Fibroblast of upper back skin (primary cell): ENCODE measurements at places on chromosomes 2 and 18.

DNA sequence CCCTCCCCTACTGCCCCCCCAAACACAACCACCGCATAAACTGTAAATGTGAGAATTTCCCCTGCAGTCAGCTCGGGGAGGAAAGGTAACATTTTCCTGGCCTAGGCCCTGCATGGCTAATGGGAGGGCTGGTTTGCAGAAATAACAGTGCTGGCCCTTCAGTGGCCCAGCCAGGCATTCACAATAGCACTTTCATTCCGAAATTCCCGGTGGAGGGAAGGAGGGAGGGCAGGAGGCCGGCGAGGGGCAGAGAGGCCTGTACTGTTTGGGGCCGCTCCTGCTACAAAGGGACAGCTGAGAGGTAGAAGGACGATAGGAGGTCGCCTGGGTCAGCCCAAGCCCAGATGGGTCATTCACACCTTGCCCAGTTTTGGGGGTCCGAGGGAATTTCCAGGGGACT is 11.3 kb downstream of the CYP26B1 start:
- DNase-seq, result no peak

GRCh38 chr2:37776487-37776886 is 105.0 kb upstream of the CDC42EP3 start:
- DNase-seq, result peak; percentile 94

- no peak for DNase-seq
These were observed 37.1 kb downstream of the B4GALT6 start for GRCh38 chr18:31647127-31647753.

GRCh38 chr18:77091366-77091765 is 41.2 kb downstream of the MBP start:
- no peak for DNase-seq

- DNase-seq, result peak; percentile 20
These were observed 245.5 kb upstream of the KCNJ3 start for GRCh38 chr2:154452906-154453493.

DNA sequence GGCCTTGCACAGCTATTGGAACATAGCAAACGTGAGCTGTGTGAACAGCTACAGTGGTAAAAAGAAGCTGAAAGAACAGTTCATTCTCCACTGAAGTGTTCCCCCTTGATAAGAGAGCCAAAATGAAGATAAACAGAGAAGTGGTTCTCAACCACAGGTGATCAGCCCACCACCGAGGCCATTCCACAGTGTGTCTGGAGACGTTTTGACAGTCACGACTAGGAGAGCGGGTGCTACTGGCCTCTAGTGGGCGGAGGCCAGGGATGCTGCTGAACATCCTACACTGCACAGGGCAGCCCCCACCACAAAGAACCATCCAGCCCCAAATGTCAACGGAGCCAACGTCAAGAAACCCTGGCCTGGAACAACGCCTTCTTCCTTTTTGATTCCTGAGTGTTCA is 38.4 kb downstream of the ADCY3 start:
- DNase-seq, result no peak

DNA sequence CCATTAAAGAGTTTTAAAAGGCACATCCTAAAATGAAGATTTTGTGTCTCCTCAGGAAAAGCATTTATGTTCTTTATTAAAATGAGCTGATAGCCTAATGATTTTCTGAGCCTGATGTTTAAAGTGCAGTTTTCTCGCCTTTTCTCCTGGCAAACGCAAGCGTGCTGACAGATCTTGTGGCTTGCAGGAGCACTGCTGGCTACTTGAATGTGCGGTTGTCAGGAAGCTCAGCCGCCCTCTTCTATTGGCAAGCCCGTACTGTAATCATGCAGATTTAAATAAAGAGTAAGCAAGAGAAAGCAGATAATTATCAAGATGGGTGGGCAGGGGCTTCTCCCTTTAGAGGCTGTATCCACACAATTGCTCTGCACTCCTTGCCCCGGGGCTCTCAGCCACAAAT is 139.5 kb upstream of the SPHKAP start:
- no peak for DNase-seq

GRCh38 chr2:224175538-224175937 is 136.5 kb upstream of the SERPINE2 start:
- no peak for DNase-seq

DNA sequence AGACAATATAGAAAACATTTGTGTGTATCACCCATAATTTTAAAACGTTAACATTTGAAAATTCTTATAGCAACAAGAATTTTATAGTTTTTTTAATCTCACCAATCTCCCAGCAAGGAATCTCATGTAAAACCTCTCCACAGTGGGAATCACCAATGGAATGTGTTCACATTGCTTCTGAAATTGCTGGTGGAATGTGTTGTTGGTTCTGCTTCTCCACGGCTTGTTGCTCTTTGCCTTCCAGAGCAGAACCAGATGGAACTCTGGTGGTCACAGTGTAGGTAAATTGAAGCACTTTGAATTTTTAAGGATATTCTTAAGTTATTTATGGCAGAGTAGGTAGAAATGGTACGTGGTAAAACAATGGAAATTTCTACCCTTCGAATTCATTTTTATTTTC is 35.1 kb downstream of the DCAF17 start:
- DNase-seq, result peak; percentile 28

GRCh38 chr18:9321017-9321452 is 13.5 kb upstream of the TWSG1 start:
- peak; percentile 85 for DNase-seq

- no peak for DNase-seq
These were observed 26.3 kb downstream of the TUBB6 start for GRCh38 chr18:12334366-12334808.

DNA sequence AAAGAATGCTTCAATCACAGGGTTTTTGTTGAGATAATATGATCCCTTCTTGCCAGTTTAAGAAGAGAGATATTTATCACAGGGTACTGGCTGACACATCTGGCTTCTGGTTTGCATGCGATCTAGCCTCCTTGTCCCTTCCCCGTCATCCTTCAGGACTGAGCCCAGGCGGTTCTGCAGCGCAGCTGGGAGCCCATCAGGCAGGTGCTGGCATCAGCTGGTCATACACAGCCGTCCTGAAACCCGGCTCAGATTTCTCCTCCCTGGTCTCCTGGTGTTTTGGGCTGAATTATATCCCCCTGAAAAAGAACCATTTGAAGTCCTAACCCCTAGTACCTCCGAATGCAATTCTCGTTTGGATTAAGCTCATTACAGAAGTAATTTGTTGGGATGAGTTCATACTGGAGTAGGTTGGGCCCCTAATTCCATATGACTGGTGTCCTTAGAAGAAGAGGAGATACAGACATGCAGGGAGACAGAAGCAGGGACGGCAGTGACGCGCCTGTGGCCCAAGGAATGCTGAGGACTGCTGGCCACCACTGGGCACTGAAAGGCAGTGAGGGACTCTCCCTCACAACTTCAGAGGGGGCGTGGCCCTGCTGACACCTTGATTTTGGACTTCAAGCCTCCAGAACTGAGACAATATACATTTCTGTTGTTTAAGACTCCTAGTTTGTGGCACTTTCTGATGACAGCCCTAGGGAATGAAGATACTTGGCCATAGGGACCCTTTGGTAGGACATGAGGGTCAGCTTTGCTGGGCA is 83.9 kb upstream of the ODC1 start:
- no peak for DNase-seq

GRCh38 chr2:65129286-65129825 is 550 bp downstream of the RAB1A start:
- no peak for DNase-seq

- peak; percentile 51 for DNase-seq
These were observed 171.8 kb downstream of the UBR3 start for GRCh38 chr2:169999054-169999453.

DNA sequence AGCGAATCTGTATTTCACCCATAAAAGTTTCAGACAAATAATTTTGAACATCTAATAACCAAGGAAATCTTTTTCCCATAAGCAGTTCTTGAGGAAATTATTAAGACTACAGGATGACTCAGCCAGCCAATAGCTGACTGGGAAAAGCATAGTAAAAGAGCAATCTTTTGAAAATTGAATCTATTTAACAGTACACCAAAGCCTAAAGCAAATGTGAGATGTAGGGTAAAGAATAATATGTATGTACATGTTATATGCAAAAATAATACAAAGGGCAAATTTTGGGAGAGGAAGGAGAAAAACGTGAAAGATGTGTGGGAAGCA is 12.6 kb upstream of the KDSR start:
- no peak for DNase-seq

DNA sequence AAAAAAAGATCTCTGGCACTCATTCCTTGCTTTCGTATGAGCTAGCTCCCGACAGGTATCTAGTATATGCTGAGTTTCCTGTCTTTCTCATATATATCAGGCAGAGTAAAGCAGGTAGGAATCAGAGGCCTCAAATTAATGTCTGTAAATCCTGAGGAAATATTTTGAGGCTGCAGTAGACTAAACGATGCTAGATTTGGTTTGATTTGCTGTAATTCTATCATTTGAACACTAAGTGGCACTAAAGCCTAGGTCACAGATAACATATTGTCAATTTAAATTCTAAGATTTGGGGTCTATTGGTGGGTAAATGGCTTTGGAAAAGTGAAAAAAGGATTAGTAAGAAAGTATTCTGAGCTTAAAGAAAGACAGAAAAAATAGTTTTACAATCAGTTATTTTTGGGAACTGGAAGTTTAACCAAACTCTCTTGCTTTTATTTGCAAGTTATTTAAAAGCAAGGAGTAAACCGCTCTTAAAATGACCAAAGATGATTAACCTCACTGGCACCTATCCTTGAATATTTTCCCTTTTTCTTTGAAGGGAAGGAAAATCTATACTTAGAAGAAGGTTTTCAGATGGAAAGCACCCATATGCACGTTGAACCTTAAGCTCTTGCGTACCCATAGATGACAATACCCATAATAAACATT is 37.6 kb upstream of the SLC4A10 start:
- DNase-seq, result peak; percentile 19

DNA sequence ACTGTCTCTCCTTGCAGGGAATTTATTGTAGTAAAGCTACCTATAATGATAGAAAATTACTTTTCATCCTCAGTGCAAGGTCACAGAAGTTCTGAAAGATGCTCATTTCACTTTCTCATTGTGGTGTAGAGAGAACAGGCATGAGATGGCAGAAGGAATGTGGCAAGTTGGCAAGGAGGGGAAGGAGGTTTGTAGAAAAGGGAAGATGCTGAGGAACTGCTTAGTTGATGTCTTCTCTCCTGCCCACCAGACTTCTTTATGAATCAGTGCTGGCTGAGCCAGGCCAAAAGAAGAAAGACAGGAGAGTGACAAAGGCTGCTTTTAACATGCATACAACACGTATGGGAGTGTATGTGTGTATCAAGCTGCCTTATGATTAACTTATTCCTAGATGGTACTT is 164.4 kb downstream of the PRPF40A start:
- DNase-seq, result no peak

DNA sequence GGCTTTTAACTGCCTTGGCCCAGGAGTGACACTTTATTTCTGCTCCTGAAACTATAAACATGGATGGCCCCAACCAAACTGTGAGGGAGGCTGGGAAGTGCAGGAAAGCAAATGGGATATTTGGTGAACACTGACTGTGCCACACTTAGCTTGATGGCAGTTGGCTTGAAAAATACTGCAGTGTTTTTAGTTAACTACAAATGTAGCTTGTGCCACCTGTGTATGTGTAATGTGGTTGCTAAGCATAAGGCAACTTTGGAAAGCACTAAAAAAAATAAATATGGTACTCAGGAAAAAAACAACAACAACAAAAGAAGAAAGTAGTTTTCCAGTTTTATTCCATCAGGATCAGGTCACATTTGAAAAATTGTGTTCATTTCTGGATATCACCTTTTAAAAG is 73.8 kb downstream of the CD28 start:
- DNase-seq, result no peak

DNA sequence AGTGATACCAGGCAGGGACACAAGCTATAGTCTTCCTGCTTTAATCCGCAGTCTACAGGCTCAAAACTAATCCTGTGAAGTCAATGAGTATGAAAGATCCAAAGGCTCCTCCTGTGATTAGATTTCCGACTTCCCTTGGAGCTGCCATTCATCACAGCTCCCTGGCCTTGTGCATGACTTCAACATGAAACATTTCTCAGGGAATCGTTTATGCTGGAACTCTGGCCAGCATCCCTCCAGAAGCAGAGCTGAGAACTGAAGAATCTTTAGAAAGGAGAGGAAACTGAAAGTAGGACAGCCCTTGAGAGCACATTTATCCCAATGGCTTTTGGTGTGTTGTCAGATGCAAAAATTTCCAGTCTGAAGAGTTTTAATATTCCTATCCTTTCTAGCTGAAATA is 84.3 kb upstream of the SESTD1 start:
- DNase-seq, result peak; percentile 38

- DNase-seq, result no peak
These were observed 258.3 kb downstream of the PRKCE start for GRCh38 chr2:45909677-45910191.

- DNase-seq, result no peak
These were observed 122.2 kb downstream of the FSHR start for GRCh38 chr2:49032126-49032525.

DNA sequence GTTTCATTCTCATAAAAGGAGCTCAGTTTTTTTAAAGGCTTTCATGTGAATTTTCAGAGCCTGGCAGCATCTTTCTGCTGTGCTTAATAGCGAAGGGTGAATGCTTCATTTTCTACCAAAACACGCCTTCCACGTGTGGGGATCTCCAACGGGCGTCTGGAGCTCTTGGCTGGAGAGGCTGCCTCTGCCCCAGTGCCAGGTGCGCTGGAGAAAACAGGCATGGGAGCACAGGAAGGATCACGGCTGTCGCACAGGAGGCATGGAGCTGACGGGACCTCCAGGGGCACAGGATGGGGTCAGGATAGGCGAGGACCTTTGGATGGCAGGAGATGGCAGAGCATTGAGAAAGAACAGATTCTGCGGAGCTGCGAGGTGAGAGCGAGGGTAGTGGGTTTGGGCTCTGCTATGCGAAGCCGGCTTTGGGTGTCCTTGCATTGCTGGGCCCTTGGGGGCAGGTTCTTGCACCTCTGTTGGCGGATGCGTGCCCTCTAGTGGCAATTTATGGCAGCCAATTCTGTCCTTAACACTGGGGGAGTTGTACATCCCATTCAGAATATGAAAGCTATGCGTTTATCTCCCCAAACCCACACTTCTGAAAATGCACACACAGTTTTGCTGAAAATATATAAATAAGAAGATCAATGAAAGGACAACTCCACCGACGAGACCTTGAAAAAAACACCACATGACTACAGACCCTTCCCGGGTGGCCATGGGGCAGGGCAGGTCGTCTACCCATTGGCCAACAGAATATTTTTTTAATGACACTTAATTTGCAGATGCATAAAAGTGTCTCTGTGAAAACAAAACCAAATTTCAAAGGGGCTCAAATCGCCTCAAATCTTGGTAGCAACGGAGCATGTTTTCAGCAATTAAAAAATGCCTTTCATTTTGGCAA is 90.4 kb upstream of the SLC35G4 start:
- DNase-seq, result peak; percentile 54

GRCh38 chr18:79554321-79554720 is 125.3 kb upstream of the CTDP1 start:
- DNase-seq, result no peak

GRCh38 chr2:18437909-18438308 is 122.5 kb downstream of the RDH14 start:
- no peak for DNase-seq

GRCh38 chr2:42049221-42050009 is 1.6 kb downstream of the PKDCC start:
- no peak for DNase-seq

GRCh38 chr2:197028230-197028629 is 101.7 kb upstream of the PGAP1 start:
- DNase-seq, result peak; percentile 83

GRCh38 chr2:108323619-108324018 is 34.9 kb downstream of the SULT1C2 start:
- DNase-seq, result peak; percentile 43
